AG08396 (cell line): ENCODE measurements at places on chromosomes 4 and X.

- peak; percentile 82 for DNase-seq
Observed at GRCh38 chr4:1410491-1411325, 4.5 kb upstream of the NKX1-1 start.

- DNase-seq, result no peak
Observed at GRCh38 chr4:184432127-184432922, 42.0 kb downstream of the IRF2 start.

DNA sequence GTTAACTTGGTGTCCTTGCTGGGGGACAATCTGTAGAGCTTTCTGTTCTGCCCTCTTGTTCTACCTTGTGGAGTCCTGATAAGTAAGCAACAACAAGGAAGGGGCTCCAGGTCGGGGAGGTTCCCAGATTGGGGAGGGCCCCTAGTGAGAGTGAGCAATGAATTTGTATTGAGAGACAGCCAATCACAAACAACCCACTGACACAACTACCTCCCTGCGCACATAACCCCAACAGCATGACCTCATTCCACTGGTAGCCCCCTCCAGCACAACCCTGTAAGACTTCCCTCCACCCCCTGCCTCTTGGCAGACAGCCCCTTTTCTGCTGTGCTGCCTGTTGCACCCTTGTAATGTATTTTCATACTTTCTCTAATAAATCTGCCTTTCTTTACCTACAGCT is 19.7 kb upstream of the PNPLA4 start:
- DNase-seq, result no peak

- DNase-seq, result no peak
Observed at GRCh38 chr4:112853662-112854256, 195.7 kb upstream of the ANK2 start.

DNA sequence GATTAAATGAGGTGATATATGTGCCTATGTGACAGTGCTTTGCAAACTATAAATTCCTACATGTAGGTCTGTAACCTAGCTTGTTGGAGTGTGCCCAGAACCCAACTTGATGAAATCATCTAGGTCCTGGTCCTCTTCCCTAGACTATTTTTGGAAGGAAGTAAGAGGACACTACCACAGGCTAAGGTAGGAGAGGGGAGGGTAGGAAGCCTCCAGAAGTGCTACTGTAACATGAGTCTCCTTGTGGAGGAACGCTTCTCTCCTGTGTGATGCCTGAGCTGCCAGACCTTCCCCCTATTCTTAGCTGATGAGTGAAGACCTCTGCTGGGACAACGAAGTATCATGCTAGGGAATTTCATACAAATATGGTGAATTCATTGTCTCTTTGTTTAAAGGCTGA is 41.8 kb upstream of the IL21 start:
- no peak for DNase-seq

DNA sequence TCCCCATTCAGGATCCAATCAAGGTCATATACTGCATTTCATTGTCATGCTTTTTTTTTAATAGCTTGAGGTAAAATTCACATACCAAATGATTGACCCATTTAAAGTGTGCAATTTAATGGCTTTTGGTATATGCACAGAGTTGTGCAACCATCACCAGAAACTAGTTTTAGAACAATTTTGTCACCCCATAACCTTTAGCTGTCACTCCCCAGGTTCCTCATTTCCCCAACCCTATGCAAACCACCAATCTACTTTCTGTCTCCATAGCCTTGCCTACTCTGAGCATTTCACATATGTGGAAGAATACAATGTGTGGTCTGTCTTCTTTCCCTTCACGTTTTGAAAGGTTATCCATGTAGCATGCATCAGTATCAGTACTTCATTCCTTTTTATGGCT is 1.4 kb upstream of the SMAD1 start:
- no peak for DNase-seq

DNA sequence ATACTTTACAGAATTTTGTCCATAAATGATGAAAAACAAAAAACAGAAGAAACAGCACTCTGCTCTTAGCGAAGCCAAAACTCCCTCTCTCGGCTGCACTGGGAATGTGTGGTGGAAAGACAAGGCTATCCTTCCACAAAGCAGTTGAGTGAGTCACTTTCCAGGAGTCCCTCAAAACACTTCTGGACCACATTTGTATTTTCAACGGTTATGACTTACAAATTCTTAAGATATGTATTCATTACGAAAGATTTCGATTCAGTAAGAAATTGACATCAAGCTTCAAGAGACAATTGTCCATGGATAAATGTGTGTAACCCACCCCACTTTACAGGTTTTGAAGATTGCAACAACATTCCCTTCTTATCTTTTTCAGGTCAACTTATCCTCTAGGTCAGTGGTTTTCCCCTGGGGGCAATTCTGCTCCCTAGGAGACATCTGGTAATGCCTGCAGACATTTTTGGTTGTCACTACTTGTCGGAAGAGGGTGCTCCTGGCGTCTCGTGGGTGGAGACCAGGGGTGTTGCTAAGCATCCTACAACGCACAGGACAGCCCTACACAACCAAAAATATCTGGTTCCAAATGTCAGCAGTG is 66.7 kb upstream of the MTNR1A start:
- peak; percentile 69 for DNase-seq

GRCh38 chr4:172951679-172952451 is 216.7 kb upstream of the GALNT7 start:
- DNase-seq, result no peak

DNA sequence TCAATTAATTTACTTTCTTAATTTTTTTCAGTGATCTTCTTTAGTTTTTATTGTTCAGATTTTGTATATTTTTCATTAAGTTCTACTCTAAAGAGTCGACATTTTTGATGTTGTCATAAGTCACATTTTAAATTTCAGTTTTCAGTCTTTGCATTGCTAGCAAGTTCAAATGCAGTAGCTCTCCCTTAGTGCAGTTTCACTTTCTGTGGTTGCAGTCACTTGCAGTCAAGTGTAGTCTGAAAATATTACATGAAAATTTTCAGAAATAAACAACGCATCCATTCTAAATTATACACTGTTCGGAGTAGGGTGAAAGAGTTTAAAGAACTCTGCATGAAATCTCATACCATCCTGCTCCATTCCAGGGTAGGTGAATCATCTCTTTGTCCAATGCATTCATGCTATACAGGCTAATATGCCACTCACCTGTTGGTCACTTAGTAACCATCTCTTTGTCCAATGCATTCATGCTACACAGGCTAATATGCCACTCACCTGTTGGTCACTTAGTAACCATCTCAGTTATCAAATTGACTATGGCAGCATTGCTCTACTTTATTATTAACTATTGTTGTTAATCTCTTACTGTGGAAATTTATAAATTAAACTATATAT is 356.9 kb downstream of the STPG2 start:
- DNase-seq, result no peak

- DNase-seq, result no peak
Observed at GRCh38 chr4:113480109-113480508, 281.4 kb downstream of the CAMK2D start.

DNA sequence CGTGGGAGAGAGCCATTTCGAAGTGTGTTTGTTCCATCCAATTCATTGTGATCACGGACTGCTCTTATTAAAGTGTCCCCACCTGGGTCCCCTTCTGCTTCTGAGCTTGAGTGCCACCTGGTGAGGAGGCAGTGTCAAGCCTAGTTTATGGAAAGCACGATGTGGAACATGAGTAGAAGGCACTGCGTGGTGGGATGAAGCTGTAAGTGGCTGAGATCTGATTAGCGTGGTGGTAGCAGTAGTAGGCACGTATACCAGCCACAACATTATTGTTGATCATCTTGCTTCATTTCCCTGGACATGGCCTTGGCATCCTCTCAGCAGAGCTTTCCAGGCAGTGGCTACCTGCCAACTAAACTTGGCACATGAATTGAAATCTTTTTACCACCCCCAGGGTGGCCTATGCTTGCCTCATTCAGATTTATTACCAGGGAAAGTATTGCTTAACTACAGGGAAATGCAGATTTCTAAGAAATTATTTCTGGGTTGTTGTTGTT is 46.4 kb downstream of the GPAT3 start:
- peak; percentile 20 for DNase-seq

DNA sequence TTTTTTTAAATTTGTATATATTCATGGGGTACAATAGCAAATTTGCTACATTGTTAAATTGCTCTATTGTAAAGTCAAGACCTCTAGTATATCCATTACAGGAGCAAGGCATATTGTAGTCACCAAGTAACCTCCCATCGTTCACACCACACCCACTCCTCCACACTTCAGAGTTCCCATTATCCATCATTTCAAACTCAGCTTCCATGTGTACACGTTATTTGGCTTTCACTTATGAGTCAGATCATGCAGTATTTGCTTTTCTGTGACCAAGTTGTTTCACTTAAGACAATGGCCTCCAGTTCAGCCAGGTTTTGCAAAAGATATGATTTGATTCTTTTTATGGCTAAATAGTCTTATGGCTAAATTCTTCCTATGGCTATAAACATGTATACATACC is 2614.2 kb downstream of the PCDH7 start:
- DNase-seq, result no peak

DNA sequence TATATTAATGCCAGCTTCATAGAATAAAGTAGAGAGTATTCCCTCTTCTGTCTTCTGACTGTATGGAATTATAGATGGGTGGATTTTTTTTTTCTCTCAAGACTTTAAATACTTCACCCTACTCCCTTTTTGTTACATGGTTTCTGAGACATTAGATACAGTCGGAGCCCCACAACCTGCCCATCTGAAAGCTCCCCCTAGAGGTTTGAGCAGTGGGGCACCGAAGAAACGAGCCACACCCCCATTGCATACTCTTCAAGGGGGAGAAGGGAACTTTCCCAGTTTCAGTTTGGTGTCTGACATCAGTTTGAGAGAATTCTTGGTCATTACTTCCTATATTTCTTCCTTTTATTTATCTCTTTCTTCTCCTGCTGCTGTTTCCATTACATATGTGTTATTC is 437.6 kb upstream of the AGA start:
- DNase-seq, result no peak

DNA sequence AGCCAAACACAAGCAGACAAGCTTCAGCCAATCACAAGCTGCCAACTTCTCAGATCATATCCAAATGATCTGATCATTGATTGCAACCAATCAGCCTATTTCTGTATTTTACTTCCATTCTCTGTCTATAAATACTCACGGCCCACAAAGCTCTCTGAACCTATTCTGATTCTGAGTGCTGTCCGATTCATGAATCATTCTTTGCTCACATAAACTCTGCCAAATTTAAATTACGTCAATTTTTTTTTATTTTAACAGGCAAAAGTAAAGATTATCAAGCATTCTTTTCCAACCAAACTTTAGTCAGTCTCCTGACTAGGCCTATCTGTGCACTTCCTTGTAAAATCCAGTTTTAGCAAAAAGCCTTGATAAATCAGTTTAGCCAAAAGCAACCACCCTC is 1.8 kb upstream of the TCEANC start:
- no peak for DNase-seq

- DNase-seq, result peak; percentile 42
Observed at GRCh38 chr4:108991551-108992328, 228.9 kb upstream of the ETNPPL start.

DNA sequence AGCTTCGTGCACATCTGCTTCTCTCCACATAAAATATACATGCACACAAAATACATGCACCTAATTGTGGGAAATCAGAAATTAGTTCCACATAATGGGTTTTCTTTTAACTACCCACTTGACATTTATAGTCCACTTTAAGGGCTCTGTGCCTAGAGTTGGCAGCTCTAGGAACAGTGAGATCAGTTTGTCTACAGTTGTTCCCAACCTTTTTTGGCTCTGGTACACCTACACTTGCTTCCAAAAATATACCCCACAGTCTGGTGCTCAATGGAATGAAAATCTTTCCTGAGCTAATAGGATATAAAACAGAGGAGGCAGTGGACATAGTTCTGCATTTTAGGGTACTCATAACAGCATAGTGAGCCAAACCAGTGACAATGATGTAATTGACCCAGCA is 36.1 kb downstream of the HDAC8 start:
- DNase-seq, result no peak

DNA sequence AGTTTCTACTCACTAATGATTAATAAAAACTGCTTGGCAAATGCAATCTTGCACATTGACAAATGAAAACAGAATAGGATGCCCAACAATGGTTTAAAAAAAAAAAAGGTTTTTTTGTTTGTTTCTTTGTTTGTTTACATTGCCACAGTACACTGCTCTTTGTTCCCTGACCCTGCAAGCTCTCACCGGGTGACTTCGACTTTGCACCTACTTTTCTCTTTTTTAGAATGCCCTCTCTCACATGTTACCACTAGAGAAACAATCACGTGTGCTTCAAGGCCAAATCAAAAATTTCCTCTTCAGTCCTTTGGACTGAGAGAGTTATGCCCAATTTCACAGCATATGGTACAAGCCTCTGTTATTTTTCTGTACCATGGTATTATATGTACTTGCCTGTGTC is 101.5 kb downstream of the DMD start:
- DNase-seq, result no peak

GRCh38 chr4:152087335-152087734 is 326.5 kb upstream of the GATB start:
- no peak for DNase-seq

DNA sequence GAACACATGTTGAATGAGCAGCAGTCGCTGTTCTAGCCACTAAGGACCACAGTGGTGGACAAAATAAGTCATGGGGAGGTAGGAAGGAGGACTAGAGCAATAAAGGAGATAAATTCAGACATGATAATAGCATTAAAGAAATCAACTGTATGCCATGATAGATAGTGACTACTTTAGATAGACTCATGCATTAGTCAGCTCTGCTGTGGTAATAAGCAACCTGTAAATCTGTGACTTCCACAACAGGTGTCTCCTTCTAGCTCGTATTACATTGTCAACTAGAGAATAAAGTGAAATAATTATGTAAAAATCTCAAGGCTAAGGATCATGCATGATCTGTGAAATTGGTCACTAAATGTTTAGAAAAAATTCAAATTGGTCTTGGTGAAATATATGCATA is 77.9 kb downstream of the WWC2 start:
- no peak for DNase-seq

GRCh38 chr4:89008166-89008565 is 48.8 kb downstream of the FAM13A start:
- no peak for DNase-seq

DNA sequence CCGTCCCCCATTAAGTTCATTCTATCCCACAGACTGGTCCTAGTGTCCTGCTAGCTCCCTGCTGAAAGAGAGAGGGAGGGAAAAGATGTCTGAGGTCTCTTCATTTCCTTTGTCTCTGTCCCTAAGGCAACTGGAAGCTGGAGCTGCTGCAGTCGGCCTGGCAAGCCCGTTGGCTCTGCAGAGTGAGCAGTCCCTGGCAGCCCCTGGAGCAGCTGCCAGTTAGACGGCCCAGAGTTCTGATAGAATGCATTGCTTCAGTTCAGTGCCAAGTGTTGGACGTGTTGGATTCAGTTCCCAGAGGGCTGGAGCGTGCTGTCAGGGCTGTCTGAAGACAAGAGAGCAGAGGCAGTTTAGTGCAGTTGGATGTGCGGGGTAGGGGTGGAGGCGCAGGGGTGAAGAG is 975 bp downstream of the KCNE5 start:
- no peak for DNase-seq
